ENCODE measurements at places on chromosomes 2 and 18.
A peak's percentile ranks its signal among the peaks of the same experiment; 100 is the strongest.

DNA sequence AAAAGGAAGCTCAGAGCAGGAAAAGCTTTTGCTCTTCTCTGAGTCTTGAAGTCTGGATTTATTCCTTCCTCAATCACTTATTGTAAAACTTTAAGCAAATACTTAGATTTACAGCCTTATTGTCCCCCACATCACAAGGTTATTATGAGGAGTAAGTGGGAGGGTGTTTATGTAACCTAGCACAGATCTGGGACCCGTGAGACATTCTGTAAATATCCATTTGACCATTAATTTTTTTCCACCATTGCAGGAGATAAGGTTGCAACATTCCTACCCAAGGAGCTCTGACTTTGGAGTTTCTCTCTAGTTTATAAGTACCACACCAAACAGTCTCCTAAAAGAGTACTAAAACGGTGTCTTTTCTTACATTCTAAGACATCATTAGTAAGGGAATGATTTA lies 52.1 kb upstream of the CTIF start:
- DNase-seq: no peak

DNA sequence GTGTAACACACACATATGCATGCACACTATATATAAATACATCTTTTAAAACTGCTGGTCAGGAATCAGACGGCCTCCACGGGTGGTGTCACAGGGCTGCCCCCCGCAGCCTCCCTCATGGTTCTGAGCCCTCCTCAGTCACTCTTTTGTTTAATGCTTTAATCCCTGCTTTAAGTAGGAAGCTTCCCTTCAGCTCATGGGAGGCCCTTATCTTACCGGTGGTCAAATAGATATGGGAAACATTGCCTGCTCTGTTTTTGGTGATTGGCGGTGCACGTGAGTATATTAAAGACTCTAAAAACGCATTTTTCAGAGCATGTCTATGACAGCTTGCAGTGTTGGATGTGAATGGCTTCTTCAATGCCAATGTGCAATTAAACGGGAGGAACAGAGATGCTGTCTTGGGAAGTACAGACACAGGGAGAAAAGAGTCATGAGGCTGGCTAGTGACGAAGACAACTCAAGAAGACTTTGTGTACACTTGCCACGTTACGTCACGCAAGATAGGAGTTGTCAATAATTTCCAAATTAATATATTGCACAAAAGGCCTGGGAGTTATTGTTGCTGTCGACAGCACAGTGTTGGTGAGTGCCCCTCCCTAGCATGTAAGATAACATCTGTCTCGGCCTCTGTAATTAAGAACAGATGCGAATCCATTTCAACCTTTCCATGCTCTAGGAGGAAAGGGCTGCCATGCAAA lies 23.3 kb downstream of the GNLY start:
- no peak for DNase-seq

DNA sequence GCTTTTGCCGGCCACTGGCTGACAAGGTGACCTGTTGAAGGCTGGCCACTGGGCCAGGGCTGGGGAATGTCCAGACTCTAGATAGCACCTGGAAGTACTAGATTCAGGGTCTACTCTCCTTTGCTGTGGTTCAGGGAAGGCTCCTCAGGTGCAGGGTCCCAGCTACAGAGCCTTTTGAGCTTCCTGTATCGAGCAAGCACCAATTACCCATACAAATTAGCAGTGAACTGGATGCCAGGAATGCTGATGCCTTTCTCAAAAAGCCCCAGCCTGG lies 213.4 kb downstream of the CYP26B1 start:
- no peak for DNase-seq

- no peak for DNase-seq
Measured at GRCh38 chr2:109067631-109068125, 61.3 kb upstream of the SH3RF3 start.

DNA sequence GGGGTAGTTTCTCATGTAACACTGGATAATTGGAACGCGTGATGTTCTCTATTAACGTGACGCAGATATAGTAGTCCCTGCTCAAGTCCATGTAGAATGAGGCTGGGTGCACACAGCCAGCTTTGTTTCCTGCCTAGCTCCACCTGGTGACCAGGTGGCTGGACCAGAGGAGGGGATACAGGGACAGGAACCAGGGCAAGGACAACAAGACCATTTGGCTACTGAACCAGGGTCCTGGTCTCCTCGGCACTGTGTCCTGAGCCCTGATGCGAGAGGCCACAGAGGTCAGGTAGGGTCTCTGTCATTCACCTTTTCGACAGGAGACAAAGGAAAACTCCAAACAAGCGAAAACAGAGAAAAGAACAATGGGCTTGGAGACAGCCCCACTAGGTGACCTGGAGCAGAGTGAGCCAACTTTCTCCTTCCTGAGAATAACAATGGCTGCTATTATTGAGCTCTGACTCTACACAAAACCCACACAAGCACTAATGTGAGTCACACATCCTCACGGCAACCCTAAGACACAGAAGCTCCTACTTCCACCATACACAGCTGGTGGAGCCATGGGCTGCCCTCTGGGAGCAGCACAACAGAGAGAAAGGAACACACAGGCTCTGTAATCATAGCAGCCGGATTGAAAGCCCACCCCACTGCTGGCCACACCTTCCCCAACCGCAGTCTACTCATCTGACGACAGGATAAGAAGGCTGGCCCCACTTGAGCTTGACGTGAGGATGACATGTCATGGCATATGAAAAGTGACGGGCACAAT lies 67.3 kb upstream of the TEX51 start:
- DNase-seq: no peak

DNA sequence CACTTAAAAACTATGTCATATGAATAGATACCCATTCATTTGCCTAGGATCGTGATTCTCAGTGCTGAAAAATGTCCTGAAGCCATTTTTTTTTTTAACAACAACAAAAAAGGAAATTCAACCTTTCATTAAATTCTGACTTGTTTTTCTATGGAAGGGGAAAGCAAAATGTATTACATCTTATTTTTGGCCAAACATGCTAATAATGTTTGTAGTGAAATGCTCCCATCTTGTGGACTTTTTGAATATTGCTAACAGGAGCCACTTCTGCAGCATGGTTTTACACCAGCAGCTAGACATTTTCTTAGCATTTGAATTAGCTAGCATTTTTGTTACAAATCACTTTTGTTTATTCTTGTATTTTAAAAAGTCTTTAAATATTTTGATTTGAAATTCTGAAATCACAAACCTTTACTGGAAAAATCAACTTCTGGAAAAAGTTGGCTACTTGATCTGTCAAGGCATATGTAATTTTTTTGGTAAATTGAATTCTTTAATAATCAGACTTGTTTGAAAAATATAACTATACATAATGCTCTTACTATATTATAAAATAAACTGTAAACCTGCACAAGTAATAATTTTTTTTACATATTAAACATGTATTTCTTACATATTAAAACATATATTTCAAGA lies 75.8 kb downstream of the KIDINS220 start:
- DNase-seq: no peak

DNA sequence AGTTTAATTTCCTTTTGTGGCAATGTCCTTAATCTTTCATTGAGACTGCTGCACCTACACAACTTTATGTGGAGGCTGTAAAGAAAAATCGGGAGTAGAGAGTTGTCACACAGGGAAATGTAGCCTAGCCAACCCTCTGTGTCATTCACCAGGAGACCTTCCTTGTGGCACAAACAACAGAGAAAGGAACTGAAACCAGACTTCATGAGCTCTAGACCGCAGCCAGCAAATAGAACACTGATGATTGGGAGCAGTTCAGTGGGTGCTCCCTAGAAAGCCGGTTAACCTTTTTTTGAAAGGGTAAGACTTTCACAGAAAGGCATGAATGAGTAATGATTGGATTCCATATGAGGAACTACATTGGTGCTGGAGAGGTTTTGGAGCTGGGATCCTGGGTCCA lies 1752.4 kb upstream of the CELF4 start:
- DNase-seq: no peak

DNA sequence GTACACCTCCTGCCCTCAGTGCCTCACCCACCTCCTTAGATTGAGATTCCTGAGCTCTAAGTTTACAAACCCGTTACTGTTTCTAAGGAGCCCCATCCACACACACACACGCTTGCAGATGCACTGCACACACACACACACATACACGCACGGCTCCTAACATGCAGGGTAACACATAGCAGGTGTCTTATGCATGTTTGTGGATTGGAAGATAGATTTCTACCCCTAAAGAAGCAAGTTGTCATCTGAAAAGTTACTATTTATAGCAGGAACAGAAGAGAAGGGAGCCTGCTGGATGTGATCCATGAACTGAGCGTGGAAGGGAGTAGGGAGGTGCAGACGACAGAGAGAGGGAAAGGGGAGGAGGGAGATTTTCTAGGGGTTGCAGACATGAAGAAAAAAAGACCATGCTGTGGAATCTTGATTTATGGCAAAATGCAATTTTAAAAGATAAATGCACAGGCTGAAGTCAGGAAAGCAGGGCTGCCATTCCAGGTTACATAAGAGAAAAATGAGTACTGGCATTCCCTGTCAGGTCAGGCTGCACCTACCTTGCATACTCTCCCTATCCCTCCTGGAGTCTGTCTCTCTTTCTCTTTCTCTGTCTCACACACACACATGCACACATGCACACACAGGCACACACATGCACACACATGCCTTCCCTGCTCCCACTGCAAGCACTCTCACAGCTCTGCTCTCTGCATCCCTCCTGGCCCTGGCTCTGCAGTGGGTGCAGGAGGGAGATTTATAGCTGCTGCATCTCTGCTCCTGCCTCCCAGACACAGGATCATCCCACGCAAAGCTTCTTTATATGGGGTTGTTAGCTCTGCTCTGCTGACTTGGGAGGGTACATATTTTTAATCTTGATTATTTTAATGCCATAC lies 192.6 kb upstream of the MYT1L start:
- DNase-seq: no peak

GRCh38 chr2:111653103-111653624 lies 230.8 kb downstream of the ANAPC1 start:
- no peak for DNase-seq

- peak; percentile 75 for DNase-seq
Measured at GRCh38 chr18:42187611-42188380, 232.8 kb downstream of the PIK3C3 start.

DNA sequence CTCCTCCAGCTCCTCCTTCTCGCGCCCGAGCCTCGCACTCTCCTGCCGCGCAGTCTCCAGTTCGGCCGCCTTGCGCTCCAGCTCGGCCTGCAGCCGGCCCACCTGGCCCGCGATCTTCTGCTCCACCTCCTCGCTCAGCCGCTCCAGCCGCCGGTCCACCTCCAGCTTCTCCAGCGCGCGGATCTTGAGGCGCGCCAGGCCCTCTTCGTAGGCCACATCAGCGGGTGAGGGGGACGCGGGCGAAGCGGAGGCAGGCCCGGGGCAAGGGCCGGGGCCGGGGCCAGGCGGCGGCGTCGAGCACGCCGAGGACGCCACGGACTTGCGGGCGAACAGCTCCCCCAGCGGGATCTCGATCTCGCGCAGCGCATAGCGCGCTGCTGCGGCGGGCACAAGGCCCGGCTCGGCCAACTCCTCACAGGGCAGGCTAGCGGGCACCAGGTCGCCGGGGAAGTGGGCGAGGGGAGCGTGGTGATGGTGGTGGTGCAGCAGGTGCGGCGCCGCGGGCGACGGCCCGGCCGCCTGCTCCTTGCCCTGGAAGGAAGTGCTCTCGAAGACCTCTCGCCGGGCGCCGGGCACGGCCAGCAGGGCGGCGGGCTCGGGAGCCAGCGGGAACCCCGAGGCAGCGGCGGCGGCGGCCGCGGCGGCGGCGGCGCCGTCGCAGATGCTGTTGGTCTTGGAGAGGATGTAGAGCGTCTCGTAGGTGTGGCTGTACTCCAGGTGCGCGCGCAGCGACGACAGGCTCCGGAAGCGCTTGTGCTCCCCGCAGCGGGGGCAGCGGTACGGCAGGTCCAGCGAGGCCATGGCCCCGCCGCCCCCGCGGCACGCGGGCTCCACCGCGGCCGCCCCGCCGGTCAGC lies 15.2 kb downstream of the FBXO41 start:
- DNase-seq: no peak

DNA sequence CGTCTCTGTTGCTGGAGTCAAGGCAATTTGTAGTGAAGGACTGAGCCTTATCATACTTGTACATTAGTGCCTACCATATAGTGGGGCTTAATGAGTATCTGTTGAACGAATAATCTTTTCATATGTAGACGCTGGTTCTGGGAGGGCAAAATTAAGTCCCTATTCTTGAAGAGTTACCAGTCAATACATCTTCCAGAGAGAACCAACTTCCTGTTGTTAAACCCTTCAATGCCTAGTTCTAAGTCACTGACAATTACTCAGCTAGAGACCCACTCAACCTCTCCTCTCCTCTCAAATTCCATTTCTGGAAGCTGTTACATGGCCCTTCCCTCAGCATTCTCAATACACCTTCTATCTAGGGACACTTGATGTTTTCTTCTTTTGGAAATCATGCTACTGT lies 1.1 kb upstream of the MOB4 start:
- DNase-seq: no peak

- DNase-seq: no peak
Measured at GRCh38 chr2:52294628-52295027, 1262.7 kb upstream of the NRXN1 start.

- DNase-seq: no peak
Measured at GRCh38 chr2:133884739-133885381, 316.6 kb upstream of the NCKAP5 start.

- no peak for DNase-seq
Measured at GRCh38 chr18:57422313-57422872, 12.8 kb upstream of the ONECUT2 start.

- DNase-seq: no peak
Measured at GRCh38 chr2:202909394-202910192, 1.9 kb downstream of the WDR12 start.

GRCh38 chr2:10444463-10444862 lies 3.7 kb downstream of the ODC1 start:
- DNase-seq: no peak

DNA sequence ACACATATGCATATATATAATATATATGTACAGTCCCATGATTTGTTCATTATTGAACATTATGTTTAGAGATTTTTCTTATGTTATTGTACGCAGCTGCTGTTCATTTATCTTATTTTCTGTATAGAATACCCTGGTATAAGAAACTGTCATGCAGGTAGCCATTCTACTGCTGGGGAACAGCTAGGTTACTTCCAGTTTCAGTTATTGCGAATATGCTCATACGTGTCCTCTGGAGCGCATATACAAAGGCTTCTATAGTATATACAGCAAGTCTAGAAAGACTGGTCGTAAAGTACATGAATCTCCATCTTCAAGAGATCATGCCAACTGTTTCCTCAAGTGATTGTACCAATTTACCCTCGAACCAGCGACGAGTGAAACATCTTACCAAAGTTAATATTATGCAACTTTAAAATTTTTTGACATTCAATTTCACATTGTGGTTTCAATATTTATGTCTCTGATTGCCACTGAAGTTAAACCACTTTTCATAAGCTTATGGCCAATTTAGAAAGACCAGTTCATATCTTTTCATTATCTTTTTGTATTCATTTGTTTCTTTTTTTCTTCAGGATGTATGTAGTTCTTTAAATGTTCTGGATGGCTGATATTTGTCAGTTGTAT lies 53.5 kb downstream of the RDH14 start:
- no peak for DNase-seq

GRCh38 chr2:138327967-138328366 lies 173.6 kb upstream of the SPOPL start:
- DNase-seq: no peak

All from cerebellar nuclear complex (tissue), 1 donor.